ENCODE measurements at places on chromosomes 13 and 19.
A peak's percentile ranks its signal among the peaks of the same experiment; 100 is the strongest.

DNA sequence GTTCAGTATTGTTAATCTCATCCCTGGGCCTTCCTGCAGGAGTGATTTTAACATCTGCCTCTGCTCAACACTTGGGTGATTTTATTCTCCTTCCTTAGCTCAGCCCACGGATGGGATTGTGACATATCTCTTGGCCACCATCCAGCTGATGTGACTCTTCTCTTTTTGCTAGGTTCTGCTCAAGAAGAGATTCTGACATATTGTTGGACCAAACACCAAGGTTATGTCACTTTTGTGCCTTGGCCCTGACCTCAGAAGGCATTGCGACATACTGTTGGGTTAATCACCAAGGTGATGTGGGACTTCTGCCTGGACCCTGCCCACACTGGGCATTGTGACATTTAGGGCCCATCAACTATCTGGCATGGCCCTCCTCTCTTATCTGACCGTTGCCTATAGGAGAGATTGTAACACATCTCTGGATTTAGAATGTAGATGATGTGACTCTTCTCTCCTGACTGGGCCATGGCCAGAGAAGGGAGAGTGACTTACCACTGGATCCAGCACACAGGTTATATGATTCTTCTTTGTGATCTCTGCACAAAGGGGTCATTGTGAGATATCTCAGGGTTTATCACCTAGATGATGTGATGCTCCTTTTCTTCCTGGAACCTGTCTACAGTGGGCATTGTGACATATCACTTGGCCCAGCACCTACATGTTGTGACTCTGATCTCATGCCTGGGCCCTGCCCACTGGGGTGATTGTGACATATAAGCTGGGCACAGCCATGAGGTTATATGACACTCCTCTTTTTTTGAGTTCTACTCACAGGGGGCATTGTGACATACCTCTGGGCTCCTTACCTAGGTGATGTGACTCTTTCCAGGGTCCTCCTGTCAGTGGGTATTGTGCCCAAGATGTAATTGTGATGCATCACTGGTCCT, 88.8 kb downstream of the ZNF429 start:
- no peak for DNase-seq

DNA sequence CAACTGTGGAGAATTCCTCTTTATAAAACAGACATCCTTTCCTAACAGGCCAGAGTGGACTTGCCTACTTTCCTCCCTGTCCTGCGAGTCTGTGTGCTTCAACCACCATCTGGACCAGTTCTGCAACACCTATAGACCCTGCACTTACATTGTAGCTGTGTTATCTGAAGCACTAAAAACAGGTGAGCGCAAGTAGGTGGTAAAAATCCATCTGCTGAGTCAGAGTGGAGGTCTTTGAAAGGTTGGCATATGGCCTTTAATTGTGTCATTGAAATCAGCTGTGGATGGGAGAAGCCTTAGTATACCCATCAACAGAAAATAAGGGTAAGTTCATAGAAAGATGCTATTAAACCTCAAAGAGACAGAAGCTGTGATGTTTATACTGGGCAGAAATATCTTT, 7.6 kb upstream of the NALCN start:
- no peak for DNase-seq

GRCh38 chr13:28440774-28441504, 54.0 kb downstream of the FLT1 start:
- no peak for DNase-seq

DNA sequence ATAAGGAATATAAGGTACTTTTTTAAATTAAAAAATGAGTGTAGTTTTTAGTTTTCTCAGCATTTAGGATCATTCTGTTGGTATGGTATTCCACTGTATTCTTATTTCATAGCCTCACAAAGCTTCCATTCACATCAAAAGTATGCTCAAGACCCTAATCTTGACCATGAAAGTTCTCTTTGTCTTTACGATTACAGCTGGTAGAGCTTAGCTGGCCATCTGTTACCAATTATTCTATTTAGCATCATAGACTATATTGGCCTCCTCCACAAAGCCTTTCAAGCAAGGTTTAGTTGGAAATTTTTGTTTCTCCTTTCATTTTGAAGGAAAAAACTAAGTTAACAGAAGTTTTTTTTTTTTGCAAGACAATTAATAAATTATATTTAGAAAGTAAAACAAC, 245.1 kb downstream of the KCTD12 start:
- no peak for DNase-seq

GRCh38 chr19:38735257-38735686, 9.0 kb downstream of the CAPN12 start:
- DNase-seq, result no peak

DNA sequence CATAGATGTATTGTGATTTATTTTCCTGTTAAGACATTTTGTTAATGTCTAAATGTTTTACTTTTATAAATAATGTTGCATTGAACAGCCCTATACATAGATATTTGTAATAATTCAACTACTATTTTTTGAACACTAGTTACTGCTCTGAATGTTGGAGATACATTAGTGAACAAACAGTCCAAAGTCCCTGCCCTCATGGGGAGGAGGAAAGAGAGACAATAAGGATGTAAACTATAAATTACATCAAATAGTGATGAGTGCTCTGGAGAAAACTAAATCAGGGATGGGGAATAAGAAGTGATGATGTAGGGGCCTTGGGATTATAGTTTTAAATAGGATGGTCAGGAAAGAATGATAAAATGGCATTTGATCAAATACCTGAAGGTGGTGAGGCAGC, 12.3 kb upstream of the INTS6 start:
- DNase-seq, result no peak

- DNase-seq, result no peak
Measured at GRCh38 chr13:21330126-21330861, 128.8 kb downstream of the ZDHHC20 start.

- peak; percentile 96 for DNase-seq
Measured at GRCh38 chr19:24086974-24087595, at the start of gene ZNF254. Gene ZNF254 (plus strand): TSS chr19:24087187. CDS start chr19:24087308, 121 bp downstream.

DNA sequence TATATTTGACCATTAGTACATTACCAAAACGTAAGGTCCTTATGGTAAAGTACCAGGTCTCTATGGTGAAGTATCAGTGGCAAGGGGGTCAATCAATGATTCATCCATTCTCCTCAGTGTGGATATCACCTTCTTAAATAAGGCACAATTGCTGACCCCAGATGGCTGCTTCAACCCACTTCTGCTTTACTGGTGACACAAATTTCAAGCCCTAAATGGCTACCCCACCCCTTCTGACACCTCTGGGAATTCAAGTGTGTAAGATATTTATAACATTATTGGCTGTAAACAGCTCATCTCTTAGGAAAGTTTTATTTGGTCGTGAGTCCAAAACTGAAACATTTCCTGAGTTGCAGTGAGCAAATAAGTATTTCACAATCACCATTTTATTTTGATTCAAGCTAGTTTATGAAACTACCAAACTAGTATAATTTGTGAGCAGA, 7.9 kb upstream of the WBP4 start:
- peak; percentile 62 for DNase-seq

GRCh38 chr13:110397436-110398115, 90.5 kb downstream of the COL4A2 start:
- DNase-seq, result peak; percentile 75

GRCh38 chr19:51815043-51815442, 20.1 kb downstream of the FPR3 start:
- no peak for DNase-seq

DNA sequence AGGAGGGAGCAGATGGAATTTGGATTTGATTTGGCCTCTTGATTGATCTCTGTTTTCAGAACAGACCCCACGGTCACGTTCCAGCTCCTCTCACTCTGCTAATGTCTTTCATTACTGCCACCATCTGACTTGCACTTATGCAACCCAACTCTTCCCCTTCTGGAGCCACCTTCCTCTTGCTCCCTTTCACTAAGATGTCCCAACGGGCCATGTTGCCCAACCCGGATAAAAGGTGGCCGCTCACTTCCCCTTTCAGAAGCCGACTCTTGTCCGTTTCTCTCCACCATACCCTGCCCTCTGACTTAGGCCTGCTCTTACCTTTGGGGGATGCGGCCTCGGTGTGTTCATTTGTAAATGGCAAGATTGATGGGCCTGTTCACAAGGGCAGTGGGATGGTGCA, 27.4 kb upstream of the CYP4F8 start:
- DNase-seq, result no peak

GRCh38 chr13:50596776-50597203, 246.7 kb downstream of the DLEU7 start:
- no peak for DNase-seq

DNA sequence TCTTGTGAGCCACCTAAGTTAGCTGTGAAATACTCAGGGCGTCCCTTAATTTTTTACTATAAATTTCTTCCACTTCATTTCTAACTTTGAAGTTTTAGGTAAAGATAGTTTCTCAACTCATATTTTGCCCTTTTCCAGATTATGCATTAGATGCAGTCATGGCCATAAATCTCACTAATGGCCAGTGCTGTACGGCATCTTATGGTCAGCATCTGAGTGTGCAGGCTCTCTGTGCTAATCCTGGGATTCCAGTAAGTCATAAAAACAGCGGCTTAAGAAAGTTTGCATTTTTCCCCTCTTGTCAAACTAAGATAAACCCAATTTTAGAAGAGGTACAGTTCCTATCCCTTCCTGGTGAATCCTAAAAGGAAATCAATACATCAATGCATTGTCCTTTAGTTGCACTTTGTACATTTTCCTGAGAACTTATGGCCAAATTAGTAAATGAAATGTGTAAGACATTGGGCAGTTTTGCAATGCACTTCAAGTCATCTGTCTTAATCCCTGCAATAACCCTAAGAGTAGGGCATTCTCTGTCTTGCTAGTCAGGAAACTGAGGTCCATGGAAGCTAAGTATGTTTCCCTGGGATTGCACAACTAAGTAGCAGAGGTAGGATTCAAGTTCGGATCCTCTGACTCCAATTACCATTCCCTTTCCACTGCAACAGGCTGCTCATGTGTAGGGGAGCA, 146.2 kb downstream of the DCT start:
- no peak for DNase-seq

- DNase-seq, result peak; percentile 42
Measured at GRCh38 chr13:45280751-45281634, 60.0 kb downstream of the TPT1 start.

- no peak for DNase-seq
Measured at GRCh38 chr19:8143041-8143440, 6.4 kb downstream of the FBN3 start.

DNA sequence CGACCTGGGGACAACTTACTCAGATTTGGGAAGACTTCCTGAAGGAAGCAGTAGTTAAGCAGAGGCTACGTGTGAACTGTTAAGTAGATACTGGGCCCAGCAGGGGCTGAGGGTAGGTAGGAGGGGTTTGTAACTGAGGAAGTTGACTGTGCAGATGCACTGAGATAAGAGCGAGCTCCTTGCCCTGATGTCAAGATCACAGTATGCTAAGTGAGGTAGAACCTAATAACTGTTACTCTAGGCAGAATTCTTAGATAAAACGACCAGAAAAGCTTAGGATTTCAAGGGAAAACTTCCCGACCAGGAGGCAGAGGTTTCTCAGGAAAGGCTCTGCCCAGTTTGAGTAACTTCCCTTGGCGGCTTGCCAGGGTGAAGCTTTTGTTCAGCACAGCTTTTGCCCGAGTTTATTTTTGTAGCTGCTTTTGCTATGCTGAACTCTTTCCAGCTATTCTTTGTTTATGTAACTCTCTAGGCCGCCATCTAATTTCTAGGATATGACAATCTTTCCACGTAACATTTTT, 632.1 kb downstream of the DIAPH3 start:
- DNase-seq, result peak; percentile 57

DNA sequence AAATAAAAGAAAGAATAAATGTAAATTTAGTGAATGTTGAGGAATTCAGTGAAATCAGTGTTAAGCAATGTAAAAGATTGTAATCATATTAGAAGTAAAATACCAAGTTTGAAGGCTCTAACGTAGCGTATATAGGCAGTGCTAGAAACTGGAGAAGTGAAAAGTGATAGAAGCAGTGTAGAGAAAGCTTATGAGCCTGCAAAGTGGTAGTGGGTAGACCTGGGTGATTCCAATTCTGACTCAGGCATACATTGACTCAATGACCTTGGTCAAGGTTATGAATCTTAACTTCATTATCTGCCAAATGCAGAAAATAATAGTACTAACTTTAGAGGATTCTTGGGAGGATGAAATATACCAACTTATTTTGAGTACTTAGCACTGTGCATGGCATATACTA, 4.1 kb downstream of the SLC10A2 start:
- DNase-seq, result no peak

All from stromal cell of bone marrow (primary cell).